SJCRH30 (cell line): ENCODE measurements at places on chromosomes 3 and 15. TPM values are rescaled to one million over a fixed set of nuclear protein-coding genes. Genes with fewer than 3 reads are reported as not detected.
A peak's percentile ranks its signal among the peaks of the same experiment; 100 is the strongest.

The ABCC5 gene
- 11.2 and 15.0 TPM in 2 replicates for total RNA-seq

The IDH3A gene
- 66.1 and 68.4 TPM in 2 replicates for total RNA-seq

The CPNE9 gene
- total RNA-seq, result 0.06 TPM in 1 of 2 replicates, not detected in the other

The CAND2 gene
- 3.4 and 4.9 TPM in 2 replicates for total RNA-seq

GRCh38 chr3:5579139-5579602, 391.7 kb downstream of the EDEM1 start:
- DNase-seq, result no peak

GRCh38 chr15:43370975-43371974, at the start of the genes TUBGCP4 and ZSCAN29:
Gene TUBGCP4 (plus strand): TSS chr15:43371101. CDS start chr15:43371355, 254 bp downstream.
Gene ZSCAN29 (minus strand): TSS chr15:43371043. CDS start chr15:43369913, 1,130 bp downstream.
- DNase-seq, result peak; percentile 92

DNA sequence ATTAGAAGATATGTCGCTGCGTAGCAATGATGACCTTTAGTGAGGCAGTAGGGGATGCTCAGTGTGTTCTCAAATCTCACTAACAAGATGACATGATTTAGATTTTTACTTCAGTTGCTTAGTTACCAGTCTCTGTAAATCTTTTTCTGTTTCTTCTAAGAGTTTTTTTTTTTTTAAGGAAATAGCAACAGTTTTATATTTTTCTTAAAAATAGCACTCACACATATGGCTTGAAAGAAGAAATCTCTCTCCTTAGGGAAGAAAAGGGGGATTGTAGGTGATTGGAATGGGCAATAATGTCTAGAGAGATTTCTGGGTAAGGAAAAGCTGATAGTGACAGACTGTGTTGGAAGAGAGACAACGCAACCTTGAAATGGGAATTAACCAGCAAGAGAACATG, 524.6 kb upstream of the ARPP21 start:
- no peak for DNase-seq

- DNase-seq, result no peak
Measured at GRCh38 chr3:124574012-124574411, 156.2 kb upstream of the UMPS start.

- no peak for DNase-seq
Measured at GRCh38 chr15:68506071-68506470, 72.7 kb upstream of the CORO2B start.

- peak; percentile 19 for DNase-seq
Measured at GRCh38 chr3:15630646-15631350, 29.3 kb downstream of the BTD start.

- DNase-seq, result no peak
Measured at GRCh38 chr3:27723815-27724458, 1.8 kb upstream of the EOMES start.
